ENCODE measurements at places on chromosomes 2 and 18.

DNA sequence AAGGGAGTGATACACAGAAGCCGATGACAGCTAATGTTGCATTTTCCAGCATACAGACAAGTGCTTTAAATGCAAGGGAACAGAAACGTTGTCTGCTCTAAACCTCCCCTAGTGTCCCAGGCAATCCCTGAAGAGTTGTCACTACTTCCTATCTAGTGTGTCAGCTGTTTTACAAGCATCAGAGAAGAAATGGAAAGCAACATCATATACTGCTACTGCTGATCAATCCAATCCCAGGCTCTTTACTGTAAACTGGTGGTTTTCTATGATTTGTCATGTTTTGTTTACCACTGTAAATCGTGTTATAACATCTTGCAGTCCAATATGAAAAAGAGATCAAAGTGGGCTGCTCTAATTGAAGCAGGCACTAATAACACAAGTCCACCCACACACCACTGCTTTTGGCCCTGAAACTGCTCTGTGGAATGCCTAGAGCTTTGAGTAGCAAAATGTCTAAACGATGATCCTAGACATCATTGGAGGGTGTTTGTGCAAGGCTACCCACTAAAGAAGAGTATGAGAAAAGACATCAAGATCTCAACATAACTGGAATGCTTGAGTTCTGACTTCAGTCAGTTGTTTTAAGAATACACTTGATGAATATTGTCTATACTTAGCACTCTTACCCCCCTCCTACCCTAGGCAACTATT, 18.1 kb upstream of the ROCK1 start:
- DNase-seq, result no peak

DNA sequence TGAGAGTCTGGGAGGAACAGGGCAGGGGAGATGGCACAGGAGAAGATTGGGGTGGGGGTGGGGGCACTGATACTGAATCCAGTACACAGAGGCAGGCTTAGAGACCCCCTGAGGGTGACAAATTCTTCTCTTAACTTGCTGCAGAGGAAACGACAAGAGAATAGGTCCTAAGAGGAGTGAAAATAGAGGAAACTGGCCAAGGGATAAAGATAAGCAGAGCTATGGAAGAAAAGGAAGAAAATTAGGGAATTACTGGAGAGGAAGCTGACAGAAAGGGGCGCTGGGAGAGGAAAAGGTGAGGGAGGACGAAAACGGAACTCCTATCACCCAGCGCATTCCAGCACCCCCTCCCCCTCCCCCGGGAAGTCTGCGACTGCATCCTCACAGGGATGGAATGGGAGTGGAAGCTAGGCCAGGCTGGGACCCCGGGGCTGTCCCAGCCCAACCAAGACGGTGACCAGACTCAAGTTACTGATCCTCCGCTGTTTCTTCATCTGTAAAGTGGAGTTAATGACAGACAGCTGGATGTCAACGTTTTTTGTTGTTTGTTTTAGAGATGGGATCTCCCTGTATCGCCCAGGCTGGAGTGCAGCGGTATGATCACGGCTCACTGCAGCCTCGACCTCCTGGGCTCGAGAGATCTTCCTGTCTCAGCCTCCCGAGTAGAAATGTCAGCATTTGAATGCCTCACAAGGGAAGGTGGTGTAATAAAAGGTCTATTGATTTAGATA, 2.6 kb upstream of the EMX1 start:
- no peak for DNase-seq

DNA sequence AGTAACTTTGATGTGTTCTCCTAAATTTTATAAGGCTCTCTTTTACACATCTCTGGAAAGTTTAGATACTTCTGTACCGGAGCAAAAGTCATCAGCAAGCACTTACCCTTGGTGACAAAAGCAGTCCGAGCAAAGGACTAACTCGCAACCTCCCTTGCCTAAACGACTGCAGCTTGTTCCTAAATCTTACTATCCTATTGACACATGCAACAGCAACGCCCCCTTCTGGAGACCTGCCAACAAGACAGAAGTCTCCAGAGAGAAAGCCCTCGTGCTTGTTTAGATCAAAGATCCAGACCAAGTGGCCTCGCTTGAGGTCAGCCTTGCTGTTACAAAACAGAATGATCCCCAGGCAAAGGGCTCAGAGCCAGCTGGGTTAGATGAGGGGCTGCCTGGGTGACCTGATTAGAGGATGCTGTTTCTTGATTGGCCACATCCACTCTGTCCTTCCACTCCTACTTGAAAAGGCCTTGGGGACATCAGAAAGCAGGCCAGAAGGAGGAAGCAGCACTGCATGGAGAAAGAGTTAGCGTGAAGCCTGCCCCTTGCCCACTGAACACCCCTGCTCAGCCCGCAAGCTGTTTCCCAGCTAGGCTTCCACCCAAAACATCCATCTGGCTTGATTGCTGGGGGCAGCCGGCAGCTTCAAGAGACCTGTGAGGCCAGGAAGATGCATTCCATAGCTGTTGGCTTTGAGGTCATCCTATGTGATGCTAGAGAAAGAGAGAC, 94.3 kb downstream of the HNRNPLL start:
- peak; percentile 70 for DNase-seq

GRCh38 chr18:46336278-46337111, 232.3 kb downstream of the HAUS1 start:
- DNase-seq, result peak; percentile 6

DNA sequence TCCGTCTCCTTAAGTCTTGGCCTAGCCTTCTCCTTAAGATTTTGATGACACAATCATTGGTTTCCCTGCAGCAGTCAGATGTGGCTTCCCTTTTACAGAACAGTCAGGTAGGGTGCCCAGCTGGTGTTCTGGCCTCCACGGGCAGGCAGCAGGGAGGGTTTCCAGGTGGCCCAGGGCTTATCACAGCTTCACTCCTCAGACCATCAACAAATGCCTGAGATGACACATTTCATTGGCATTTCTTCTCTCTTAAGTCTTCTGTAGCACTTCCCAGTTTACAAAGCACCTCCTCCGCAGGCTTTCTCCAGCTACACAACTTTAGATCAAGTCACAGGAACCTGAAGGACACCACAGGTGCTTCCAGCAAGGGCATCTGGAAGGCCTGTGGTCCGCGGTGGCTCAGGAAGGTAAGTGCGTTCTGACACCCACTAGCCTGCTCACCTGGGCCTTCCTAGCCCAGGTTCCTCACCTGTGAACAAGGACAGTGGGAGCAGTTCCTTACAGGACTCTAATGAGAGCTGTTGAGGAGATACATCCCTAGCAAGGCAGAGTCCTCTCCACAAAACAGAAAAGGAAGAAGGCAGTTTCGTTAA, 37.6 kb downstream of the PTPN18 start:
- DNase-seq, result no peak

DNA sequence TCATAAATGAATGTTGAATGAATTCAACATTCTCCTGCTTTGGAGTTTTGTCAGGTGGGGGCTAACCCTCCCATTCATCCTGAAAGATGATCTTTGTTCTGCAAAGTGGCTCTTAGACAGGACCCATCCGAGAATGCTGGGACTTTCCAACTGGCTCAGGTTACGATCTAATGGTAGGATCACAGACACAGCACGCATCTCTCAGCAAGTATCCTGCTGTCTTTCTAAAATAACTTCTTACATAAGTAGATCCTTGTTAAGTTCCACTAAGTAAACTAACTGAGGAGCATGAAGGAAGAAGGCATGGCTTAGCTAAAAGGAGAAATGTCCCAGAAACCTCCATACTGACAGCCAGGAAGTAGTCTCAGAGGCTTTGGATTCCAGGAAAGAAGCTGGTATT, 23.7 kb downstream of the CYP27A1 start:
- DNase-seq, result no peak

GRCh38 chr2:237625777-237626176, 1.6 kb upstream of the LRRFIP1 start:
- DNase-seq, result no peak

DNA sequence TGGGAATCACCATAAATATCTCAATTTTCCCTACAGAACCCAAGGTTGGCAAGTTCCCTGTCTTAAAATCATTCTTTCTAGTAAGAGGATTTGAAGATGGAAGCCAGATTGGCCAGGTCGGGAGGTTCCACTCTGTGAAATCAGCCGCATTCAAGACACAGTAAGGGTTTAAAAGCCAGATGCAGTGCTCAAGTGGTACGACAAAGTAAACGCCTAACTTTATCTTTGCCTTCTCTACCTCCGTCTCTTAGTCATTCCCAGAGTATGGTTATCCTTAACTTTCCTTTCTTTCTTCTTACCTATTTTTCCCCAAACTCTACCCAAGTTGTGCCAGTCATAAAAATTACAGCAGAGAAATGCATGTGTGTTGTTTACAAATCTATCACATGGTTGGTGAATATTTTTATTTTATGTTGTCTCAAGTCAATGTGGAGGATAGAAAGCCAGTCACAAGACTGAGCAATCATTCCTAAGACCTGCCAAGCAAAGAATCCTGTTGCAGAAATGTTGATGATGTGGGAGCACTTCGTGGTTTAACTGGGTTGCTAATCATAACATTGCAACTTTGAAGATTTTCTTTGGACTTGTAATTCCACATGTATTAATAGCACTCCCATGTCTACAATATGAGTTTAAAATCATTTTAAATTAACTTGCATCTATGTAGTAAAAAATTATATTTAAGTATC, 62.6 kb downstream of the SLC40A1 start:
- DNase-seq, result no peak

DNA sequence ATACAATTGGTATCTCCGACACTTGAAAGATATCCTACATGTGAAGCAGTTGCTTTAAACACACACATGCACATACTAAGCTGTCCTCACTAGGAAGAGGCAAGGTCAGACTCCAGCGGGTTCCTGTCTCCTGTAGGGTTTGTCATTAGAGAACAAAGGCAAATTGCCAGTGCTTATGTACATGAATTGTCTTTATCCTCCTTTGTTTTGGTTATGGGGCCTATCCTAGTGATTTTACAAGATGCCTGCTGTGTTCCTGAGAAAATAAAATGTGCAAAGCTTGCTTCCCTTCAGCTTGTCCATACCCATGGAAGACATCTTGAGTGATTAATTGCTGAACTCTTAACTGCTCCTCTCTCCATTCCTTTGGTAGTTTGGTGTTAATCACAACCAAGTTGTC, 86.7 kb upstream of the SLC39A10 start:
- no peak for DNase-seq

- no peak for DNase-seq
These were observed 1071.7 kb downstream of the RPIA start for GRCh38 chr2:89763254-89763580.

DNA sequence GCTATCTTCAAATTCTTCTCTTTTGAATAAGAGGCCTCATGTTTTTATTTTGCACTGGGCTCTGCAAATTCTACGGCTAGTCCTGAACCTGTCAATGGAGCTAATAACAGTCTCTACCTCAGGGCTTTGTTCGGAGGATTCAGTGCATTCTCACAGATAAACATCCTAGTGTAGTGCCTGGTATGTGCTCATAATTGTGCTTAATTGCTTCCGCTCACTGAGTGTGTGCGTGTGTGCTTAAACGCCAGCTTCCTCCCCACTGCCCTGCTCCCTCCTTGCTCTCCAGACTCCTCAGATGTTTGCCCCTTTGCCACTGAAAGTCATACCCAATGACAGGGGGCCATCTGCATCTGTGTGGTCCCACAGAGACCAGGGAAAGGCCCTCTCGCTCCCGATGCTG, 6.7 kb downstream of the GYPC start:
- DNase-seq, result peak; percentile 42

Measured in CD4-positive, alpha-beta memory T cell (primary cell).